NCI-H1105 (cell line): ENCODE measurements at places on chromosomes 1 and 21.

- DNase-seq, result peak; percentile 6
These were observed 132.8 kb downstream of the CLIC6 start for GRCh38 chr21:34801519-34802132.

DNA sequence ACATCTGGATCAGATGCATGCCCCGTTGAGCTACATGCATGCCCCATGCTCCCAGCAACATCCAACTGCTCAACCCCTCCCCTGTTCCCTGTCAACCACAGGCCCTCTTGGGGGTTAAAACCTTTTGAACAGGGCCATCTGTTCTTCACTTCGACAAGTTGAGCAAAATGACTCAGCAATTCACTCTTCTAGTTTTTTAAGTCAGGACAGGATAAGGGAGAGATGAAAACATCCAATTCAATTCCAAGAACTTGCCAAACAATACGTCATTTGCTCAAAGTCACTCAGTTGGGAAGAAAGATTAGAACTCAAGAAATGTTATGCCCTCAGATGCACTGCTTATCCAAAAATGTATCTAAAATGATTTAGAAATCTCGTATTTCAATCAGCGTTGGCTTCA lies 46.1 kb upstream of the MTF2 start:
- no peak for DNase-seq

- no peak for DNase-seq
These were observed 40.3 kb downstream of the FH start for GRCh38 chr1:241479294-241479693.

- no peak for DNase-seq
These were observed 329.3 kb downstream of the BARHL2 start for GRCh38 chr1:90387805-90388204.

GRCh38 chr1:221800831-221801230 lies 58.9 kb upstream of the DUSP10 start:
- DNase-seq, result no peak

- no peak for DNase-seq
These were observed 106.3 kb downstream of the GALNT2 start for GRCh38 chr1:230173187-230173975.

- DNase-seq, result peak; percentile 81
These were observed 575 bp downstream of the PCNT start for GRCh38 chr21:46324390-46325072.

GRCh38 chr1:158071138-158071537 lies 77.7 kb downstream of the KIRREL1 start:
- DNase-seq, result no peak

DNA sequence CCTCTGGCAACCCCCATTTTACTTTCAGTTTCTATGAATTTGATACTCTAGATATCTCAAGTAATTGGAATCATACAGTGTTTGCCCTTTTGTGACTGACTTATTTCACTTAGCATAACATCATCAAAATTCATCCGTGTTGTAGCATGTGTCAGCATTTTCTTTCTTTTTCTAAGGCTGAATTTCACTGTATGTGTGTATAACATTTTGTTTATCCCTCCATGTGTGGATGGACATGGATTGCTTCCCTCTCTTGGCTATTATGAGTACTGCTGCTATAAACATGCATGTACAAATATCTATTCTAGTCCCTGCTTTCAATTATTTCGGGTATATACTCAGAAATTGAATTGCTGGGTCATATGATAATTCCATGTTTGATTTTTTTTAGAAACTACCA lies 97.3 kb downstream of the MAP3K21 start:
- no peak for DNase-seq

GRCh38 chr1:54046671-54047383 lies 6.2 kb downstream of the TMEM59 start:
- no peak for DNase-seq

GRCh38 chr1:172239901-172240300 lies 180.6 kb upstream of the C1orf105 start:
- DNase-seq, result no peak

DNA sequence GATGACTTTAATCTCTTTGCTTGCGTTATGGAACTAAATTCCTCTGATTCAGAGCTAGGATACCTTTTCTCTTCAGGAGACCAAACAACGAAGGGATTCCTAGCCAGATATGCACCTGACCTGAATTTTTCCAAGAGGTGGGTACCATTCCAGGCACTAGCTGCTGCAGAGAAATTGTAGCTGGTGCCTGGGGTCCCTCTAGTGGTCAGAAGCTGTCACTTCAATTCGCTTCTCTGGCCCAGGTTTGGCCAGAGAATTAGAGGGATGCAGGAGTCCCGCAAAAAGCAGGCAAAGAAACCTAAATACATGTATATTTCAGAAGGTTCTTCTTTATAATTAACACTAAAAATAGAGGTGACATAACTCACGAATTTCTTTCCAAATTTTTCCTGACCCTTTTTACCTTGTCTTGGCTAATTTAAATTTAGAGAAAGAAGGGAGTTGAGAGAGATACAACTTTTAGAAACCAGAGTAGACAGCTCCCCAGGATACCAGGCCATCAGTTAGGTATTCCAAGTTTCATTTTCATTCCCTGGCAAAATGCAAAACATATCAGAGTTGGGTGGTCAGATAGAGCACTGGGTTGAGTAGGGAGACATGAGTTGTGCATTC lies 9.6 kb downstream of the ACKR1 start:
- peak; percentile 53 for DNase-seq

- no peak for DNase-seq
These were observed 33.4 kb downstream of the FHAD1 start for GRCh38 chr1:15280416-15280815.

DNA sequence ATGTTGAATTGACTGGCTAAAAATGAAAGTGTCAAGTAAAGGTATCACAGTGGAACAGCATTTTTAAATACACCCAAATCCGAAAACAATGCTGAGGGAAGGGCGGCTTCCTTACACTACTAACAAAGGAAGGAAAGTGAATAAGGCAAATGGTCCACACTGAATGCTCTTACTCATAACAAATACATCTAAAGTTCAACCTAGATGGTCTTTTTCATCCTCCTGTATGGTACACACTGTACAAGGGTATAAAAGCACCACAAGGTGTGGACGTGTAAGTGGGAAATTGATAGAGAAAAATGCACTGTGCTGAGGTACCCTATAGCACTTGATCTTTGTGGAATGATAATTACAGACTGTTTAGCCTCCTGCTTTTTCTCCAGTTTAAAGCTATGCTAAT lies 7.1 kb upstream of the PALMD start:
- DNase-seq, result no peak

DNA sequence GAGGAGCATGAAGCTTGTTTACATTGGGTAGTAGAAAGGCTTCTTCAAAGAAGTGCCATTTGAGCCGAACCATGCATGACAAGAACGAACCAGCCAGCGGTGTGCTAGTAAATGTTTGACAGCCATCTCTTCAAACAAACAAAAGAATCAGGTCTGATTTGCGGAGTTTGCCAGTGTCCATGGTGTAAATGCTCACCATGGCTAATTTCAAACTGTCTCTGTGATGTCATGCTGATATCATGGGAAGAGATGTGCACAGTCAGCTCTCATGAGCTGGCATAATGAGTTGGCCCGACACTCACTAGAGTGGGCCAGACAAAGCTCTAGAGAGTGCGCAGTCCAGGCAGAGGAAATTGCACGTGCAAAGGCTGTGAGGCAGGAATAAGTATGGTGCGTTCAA lies 101.1 kb downstream of the KAZN start:
- no peak for DNase-seq

- no peak for DNase-seq
These were observed 91.6 kb downstream of the LRRC8C start for GRCh38 chr1:89724369-89725010.

DNA sequence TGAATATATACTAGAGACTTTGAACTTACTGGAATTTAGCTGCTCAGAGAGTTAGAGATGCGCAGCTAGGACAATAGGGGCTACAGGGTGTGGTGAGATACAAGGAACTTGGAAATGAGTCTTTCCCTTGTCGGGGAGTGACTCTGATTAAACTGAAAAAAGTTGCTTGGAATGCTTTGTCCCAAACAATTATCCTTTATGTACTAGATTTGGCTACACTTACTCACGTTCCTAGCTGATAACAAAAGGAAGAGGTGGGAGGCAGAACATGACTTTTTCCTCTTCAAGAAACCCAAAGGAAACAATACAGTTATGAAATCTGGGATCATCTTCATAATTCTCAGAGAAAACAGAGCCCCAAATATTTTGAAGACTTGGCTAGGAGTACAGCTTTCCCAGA lies 6.9 kb upstream of the CGN start:
- DNase-seq, result no peak

DNA sequence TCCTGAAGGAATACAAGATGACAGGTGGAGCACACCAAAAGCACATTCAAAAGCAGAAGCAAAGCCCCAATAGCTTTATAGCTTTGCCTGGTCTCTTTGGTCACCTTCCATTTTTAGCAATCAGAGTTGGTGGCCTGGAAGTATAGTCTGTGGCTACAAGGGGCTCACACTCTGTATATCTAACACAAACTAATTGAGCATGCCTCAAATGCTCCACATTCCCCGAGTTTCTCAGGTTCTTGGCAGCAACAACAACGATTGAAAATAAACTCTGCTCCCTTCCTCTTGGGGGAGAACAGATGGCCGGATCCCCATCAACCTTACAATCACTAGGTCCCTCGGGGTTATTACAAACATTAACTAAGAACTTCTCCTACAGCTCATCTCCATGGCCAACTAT lies 24.9 kb upstream of the TADA1 start:
- DNase-seq, result no peak

- peak; percentile 49 for DNase-seq
These were observed 870 bp downstream of the STRIP1 start for GRCh38 chr1:110035236-110035752.

DNA sequence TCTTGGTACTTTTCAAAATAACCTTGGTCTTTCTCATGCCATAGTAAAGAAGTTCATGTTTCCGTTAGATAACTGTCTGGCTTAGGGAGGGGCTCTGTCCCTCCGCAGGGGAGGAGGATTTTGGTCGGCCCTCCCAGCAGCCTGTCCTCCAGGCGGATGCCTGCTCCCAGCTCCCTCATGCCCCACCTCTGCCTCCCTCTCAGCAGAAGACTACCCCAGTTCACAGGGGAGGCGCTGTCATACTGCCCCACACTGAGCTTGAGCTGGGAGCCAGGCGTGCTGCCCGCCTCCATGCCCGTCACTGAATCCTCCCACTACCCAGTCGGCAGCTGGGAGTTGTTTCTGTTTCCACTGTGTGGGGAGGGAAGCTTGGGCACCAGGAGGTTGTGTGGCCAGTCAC lies 127.3 kb downstream of the CAMTA1 start:
- DNase-seq, result no peak

DNA sequence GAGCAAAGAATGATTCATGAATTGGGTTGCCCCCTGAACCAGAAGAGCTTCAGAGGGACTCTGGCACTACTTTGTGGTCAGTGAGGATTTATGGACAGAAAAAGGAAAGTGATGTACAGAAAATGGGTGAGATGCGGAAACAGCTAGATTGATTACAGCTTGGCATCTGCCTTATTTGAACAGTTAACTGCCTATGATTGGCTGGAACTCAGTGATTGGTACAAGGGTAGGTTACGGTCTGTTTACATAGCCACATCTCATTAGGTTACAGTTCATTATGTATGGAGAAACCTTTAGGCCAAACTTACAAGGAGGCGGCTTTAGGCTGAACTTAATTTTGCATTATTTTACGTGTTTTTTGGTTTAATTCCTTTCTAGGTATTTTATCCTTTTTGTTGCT lies 29.0 kb upstream of the RHOU start:
- no peak for DNase-seq

DNA sequence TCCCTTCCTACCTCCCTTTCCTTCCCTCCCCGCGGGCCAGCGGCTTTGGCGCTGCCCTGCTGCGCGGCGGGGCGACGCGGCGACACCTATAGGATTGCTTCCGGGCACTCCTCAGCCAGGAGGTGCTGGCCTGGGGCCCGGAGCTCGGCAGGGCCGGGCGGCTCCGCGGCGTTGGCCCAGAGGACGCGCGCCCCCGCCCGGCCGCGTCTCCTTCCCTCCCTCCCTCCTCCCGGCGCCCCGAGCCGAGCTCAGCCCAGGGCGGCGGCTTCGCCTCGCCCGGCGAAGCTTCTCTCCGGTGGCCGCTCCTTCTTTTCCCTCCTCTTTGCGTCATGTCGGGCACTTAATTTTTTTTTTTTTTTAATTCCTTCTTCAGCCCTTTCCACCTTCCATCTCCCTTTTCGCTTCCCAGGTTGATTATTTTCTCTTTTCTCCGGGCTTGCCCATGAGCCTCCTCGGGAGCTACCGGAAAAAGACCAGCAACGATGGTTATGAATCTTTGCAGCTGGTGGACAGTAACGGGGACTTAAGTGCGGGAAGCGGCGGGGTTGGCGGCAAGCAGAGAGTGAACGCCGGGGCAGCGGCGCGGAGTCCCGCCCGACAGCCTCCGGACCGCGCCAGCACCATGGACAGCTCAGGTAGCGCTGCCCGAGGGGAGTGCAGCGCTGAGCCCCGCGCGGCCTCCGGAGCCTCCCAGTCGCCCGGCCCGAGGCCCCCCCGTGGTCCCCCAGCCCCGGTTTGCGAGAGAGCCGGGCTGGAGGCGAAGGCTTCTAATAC lies at the start of gene DNAJC6:
Gene DNAJC6 (plus strand): TSS at position 240 of the 774 bp plus-strand sequence. CDS start 203 bp downstream, at position 443.
- peak; percentile 79 for DNase-seq
